ENCODE measurements at places on chromosomes 6 and 20.

- no peak for DNase-seq
These were observed 201.9 kb downstream of the LY86 start for GRCh38 chr6:6790393-6790792.

- DNase-seq = no peak
These were observed 5.6 kb upstream of the VNN2 start for GRCh38 chr6:132763269-132763668.

- no peak for DNase-seq
These were observed 4.6 kb downstream of the KCNK5 start for GRCh38 chr6:39224523-39225182.

DNA sequence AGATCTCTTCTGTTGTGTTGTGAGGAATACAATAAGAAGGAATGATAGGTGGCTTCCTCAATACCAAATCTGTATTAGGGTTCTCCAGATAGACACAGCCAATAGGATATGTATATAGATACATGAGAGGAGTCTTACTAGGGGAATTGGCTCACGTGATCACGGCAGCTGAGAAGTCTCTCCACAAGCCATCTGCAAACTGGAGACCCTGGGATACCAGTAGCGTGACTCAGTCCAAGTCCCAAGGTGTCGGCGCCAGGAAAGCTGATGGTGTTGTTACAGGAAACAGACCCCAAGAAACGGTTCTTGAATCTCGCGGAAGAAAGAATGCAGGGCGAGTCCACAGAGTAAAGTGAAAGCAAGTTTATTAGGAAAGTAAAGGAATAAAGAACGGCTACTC, 61.4 kb downstream of the SYTL3 start:
- DNase-seq = no peak

DNA sequence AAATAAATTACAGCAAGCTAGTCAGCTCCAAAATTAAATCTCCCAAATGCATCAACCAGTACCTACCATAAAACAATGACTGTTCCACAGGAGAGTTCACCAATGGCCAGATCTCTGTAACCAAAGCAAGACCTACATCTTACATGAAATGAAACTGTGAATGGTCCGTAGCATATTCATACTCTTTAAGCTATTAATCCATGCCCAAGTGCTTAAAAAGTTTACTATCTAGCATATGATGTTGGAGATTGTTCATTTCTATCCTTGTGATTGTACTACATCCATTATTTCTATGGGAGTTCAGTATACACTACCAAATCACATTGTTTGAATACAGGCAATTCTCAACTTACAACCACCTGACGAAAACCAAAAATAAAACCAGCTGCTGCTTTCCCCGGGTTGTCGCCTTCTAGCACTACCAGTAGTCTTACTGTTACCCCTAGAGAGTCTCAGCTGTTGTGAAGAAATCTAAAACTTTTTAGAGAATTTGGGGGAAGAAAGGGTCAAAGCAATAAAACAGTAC, 38.0 kb downstream of the HIVEP2 start:
- no peak for DNase-seq

- DNase-seq = no peak
These were observed 14.9 kb upstream of the FAM210B start for GRCh38 chr20:56343861-56344381.

- no peak for DNase-seq
These were observed 43.2 kb downstream of the LY86 start for GRCh38 chr6:6631534-6632276.

- DNase-seq = no peak
These were observed 59.4 kb upstream of the SLC35B3 start for GRCh38 chr6:8494730-8495129.

- DNase-seq = no peak
These were observed 129.3 kb upstream of the SYNCRIP start for GRCh38 chr6:85771925-85772430.

DNA sequence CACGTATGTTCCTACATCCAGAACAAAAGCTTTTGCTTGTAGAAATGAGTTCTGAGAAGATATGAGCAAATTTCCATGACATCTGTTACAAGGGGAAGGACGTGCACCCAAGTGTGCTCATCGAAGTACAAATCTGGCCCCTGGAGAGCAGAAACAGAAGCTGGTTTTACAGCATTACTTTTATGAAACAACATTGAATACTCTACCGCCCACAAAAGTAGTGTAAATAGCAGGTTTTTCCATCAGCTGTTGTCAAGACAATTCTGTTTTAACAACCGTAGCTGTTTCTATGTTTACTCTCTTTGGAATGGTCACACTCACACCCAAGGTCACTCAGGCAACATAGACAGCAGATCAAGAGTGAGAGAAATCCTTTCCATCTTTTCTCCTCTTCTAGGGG, 114.2 kb upstream of the SSTR4 start:
- no peak for DNase-seq

DNA sequence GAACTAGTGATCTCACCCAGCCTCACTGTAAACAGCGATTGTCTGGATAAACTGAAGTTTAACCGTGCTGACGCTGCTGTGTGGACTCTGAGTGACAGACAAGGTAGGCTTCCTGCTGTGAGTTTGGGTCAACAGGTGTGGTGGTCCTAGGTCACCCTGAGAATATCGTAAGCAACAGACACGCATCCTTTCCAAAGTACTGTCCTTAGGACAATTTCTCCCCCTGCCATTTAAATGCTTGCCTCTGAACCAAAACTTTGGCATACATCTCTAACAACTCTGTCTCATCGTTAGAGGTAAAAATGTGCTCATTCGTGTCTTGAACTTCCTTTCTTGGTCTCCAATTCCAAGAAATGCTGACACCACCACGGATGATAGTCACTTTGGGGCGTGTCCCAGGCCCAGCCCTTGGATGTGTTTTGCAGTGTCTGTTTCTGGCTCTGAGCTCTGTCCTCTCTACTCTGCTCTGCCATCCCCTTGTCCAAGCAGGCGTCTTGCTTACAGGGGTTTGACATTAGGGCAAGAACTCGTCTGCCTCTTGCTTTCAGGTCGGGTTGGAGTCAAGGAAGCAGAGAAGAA, 95.5 kb downstream of the EYA2 start:
- no peak for DNase-seq

DNA sequence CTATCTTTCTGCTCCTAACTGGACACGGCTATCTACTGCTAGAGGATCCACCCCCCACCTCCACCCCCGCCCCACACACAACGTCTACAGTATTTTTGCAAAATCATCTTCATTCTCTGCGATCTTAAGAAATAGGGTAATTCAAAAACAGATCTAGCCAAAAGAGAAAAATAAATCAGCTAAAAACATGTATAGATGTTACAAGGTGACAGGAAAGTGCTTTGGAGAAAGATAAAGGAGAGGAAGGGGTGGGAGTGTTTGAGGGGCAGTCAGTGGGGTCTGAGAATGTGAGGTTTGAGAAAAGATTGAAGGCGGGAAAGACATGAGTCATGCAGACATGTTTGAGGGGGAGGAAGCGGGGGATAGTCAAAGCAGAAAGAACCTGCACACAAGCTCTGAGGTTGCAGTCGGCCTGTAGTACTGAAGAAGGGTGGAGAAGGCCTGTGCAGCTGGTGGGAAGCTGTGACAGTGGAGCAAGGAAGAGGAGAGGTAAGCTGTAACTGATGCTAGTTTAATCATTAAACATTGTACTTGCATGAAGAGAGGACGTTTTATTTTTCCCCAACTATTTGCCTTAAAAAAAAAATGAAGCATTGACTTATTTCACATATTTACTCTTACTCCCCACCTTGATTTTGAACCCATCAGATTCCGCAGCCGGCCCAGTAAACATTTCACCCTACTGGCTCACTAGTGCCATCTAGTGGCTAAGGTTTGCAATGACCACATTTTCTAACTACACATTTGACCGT, 332.6 kb downstream of the ADGRB3 start:
- DNase-seq = no peak

DNA sequence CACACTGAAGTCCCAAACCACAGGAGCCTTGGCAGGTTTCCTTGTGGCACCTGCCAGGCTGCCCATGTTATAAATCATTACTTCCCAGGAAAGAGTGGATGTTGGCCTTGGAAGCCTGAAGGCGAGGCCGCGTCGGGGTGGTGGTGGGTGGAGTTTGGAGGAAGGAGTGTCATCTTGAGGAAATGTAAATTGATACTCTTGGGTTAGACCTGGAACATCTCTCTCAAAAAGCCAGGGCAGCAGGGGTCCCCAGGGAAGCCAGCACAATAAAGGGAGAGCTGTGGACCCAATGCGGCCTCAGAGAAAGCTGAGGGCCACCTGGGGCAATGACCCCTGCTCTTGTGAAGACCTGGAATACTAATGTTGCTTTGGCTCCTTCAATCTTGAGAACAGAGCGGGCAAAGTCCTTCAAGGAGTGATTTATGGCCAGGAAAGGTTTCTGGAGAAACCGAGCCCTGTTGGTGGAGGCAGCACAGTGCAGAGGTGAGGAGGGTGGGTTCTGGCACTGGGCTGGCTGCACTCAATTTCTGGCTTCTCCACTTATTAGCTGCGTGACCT, 26.3 kb upstream of the TRAF3IP2 start:
- no peak for DNase-seq

DNA sequence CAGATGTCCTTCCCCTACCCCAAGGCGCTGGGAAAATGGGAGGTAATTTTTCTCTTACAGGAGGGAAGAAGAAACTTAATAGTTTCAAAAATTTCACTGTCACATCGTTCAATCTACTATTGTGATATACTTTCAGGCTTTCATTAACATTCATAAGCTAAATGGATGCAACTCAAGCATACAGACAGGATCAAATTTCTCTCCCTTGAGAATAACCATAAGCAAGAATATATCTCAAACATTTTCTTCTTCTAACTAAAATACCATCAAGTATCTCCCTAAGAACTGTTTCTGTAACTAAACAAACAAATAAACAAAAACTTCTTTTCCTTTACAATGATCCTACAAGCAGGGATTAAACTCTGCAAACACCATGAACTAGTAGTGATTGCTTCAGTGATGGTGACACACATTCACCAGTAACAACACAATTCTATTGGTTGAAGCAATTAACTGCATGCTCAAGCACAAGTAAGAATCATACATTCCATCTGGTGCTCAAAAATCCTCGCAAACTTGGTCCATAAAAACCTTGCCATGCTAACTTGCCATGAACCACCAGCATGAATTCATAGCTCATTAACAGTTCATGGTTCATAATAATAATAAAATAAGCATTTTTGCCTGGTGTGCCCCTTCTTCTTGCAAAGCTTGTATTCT, 183.8 kb downstream of the PTPRK start:
- no peak for DNase-seq

- no peak for DNase-seq
These were observed 326.7 kb upstream of the NOX3 start for GRCh38 chr6:155782320-155782731.

- no peak for DNase-seq
These were observed 51.8 kb downstream of the ELOVL4 start for GRCh38 chr6:79895382-79896074.

DNA sequence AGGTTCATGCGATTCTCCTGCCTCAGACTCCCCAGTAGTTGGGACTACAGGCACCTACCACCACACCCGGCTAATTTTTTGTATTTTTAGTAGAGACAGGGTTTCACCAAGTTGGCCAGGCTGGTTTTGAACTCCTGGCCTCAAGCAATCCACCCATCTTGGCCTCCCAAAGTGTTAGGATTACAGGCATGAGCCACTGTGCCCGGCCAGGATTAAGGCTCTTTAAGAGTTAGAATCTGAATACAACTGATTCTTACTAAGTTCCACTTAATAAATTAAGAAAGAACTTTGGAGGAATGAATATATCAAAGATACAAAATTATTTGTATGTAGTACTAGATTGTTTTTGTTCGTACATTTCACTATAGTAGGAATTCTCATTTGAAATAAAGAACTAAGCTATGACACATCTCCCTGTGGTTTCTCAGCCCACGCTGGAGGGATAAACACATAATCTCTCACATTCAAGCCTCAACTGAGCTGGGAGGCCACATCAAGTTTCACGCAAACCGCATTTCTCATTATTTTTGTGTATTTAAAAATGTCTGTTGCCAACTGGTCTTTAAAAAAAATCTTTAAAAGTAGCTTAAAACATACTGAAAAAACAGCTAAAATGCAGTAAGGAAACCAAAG, 34.2 kb downstream of the DTNBP1 start:
- DNase-seq = no peak

DNA sequence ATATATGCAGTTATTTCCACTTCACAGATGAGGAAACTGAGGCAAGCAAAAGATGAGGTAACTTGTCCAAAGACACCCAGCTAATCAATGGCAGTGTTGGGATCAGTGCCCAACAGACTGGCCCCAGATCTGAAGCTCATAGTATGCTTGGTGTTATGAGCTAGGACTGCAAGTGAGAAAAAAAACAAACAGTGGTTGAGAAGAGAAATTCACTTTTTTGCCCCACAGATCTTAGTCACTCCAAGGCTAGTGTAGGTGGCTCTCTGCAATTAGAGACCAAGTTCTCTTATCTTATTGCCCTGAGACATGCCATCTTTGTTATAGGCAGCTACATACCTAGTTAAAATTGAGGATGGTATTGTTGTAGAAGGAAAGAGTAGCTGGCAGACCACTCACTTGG, 16.3 kb downstream of the PLEKHG1 start:
- no peak for DNase-seq

- no peak for DNase-seq
These were observed 58.2 kb downstream of the SMAP1 start for GRCh38 chr6:70725817-70726415.

- DNase-seq = no peak
These were observed 220.8 kb downstream of the OGFRL1 start for GRCh38 chr6:71509191-71510005.

GRCh38 chr6:137903933-137904821, 37.1 kb downstream of the TNFAIP3 start:
- no peak for DNase-seq

DNA sequence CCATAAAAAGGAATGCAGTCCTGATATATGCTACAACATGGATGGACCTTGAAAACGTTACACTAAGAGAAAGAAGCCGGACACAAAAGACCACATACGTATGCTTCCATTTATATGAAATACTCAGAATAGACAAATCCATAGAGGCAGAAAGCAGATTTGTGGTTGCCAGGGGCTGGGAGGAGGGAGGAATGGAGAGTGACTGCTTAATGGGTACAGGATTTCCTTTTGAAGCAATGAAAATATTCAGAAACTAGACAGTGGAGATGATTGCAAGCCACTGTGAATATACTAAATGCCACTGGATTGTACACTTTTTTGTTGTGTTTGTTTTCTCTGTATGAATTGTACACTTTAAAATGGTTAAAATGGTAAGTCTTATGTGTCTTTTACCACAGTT, 29.4 kb upstream of the CDKN1A start:
- no peak for DNase-seq
